ENCODE measurements at places on chromosomes 5 and 9.

- DNase-seq: no peak
Observed at GRCh38 chr9:2725898-2726649, 8.8 kb downstream of the KCNV2 start.

GRCh38 chr5:168315416-168316138, 24.1 kb downstream of the WWC1 start:
- DNase-seq: no peak

DNA sequence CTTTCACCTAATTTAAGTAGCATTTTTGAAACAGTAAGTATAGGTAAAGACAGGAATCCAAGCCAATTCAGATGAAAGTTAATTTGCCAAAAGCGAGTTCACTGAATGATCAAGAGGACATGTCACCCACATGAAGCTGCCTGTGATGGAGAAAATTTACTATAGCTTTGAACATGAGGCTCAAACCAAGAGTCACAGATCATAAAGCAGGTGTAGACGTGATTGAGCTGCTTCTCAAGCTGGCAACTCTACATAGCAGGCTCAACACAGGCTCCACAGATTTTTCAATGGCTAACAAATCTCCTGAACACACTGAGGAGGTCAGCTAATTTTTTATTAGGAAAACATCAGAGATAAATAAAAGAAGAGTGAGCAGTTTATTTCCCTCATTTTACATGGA, 173.7 kb downstream of the FAM114A2 start:
- DNase-seq: no peak

DNA sequence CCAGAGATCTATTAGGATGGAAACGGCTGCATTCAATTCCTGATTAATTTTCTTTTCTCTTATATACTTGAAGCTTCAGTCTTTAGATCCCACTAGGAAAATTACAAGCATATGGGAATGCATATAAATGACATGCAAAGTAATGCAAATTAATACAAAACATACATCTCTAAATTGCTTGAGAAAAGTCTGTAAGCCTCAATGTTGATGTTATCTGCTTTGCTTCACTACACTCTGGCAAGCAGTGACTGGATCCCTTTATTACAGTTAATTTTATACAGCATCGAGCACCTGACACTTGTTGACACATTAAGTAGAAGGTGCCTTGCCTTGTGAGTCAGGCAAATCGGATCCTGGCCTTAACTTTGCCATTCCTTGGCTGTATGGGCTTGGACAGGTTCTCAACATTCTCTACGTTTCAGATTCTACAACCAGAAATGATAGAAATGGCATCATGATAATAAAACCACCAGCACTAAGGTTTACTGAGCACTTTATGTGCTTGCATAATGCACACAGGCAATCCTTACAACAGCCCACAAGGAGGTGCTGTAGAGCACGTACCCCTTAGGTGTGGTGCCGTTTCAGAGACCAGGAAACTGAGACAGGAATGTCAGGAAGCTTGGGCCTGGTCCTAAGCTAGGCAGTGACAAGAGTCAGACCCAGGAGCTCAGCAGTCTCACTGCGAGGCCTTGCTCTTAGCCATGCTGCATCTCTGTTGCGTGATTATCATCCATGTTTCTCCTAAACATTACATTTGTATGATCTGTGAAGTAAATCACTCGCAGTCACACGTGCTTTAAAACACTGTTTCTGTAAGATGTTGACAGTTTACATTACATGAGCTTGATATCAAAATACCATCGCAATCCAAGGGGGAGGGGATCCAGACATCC, 2.7 kb downstream of the GCNT4 start:
- peak; percentile 70 for DNase-seq

- no peak for DNase-seq
Observed at GRCh38 chr9:114100536-114100935, 1.4 kb upstream of the KIF12 start.

DNA sequence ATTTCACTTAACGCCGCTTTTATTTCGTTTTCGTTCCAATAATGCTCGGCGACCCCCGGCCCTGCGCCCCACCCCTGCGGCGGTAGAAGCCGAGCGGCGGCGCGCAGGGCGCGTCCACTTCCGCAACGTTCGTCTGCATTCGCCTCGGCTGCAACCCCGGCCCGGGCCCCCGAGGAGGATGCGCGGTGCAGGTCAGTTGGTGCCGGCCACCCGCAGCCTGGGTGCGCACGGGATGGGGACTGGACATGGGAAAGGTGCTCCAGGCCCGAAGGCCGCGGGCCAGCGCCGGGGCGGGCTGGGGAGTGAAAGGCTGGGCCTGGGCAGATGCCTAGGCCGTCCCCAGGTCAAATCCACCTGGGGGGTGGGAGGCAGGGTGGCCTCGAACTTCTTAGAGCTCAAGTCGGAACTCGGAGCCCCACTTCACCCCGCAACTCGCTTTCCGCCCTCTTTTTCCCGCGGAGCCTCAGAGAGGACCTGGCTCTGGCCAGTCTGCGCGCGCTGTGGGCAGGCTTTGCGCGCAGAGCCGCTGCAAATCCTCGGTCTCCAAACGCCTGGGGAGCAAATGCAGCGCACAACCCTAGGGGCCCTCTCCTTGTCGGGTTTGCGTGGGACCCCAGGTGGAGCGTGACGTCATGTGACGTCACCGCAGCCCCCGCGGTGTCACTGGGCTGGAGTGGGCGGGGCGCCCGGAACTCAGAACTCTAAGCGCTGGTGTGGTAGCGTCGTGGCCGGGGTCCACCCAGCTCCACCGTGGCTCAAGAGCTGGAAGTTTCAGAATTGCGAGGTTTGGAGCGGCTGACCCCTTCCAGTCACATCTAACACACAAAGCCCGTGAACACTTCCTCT, 3.3 kb downstream of the TLX3 start:
- DNase-seq: no peak

DNA sequence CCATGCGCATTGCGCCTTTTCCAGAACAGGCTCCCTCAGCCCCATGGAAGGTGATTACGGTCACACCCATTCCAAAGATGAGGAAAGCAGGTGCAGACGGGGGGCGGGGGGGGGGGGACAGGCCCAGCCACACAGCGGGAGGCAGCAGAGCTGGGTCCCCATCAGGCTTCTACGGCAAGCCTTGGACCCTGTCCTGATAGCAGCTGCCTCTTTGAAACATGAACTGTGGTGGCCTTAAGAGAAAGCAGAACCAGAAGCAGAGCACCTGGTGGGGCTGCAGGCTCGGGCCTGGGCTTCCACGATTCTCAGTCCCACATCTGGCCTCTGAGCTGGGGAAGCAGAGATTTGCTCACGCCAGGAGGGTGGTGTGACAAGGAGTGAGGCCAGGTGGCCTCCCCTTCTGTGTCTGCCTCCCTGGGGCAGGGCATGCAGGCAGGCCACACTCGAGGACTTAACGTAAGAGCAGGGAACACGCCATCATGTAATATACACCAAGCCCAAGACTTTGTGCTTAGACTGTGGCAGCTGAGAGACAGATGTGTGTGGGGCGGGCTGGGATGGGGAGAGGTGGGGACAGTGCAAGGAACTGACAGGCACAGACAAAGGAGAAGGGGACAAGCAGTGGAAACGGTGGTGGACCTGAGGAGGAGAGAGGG, 14.2 kb upstream of the PHYKPL start:
- DNase-seq: no peak

GRCh38 chr9:137951597-137952490, 74.3 kb downstream of the CACNA1B start:
- DNase-seq: no peak

- DNase-seq: no peak
Observed at GRCh38 chr5:61053937-61054336, 108.3 kb downstream of the SMIM15 start.

DNA sequence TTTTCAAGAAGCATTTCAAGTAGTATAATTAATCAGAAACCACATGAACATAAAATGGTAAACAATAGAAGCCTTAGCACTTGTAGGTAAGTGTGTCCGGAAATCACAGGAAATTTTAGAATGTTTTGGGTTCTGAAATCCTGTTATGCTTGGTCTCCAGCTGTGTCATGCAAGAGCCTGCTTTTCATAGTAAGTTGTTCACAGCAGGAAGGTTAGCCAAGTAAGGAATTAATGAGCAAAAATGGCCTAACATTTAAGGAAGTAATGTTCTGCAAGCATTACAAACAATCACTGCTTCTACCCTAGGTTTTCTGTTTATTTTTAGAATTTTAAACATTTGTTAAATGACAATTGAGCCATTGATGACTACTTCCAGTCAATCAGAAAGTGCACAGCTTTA, 669.5 kb downstream of the SLCO4C1 start:
- no peak for DNase-seq

- DNase-seq: no peak
Observed at GRCh38 chr5:143172739-143173138, 230.7 kb downstream of the NR3C1 start.

- DNase-seq: no peak
Observed at GRCh38 chr9:121373011-121373729, 3.1 kb upstream of the STOM start.

- DNase-seq: no peak
Observed at GRCh38 chr5:169494383-169494935, 89.1 kb upstream of the SPDL1 start.

GRCh38 chr5:157108976-157109375, at the start of gene HAVCR2:
TSS of gene HAVCR2 (minus strand) at chr5:157109044. CDS start at chr5:157108983, 61 bp downstream.
- DNase-seq: no peak

DNA sequence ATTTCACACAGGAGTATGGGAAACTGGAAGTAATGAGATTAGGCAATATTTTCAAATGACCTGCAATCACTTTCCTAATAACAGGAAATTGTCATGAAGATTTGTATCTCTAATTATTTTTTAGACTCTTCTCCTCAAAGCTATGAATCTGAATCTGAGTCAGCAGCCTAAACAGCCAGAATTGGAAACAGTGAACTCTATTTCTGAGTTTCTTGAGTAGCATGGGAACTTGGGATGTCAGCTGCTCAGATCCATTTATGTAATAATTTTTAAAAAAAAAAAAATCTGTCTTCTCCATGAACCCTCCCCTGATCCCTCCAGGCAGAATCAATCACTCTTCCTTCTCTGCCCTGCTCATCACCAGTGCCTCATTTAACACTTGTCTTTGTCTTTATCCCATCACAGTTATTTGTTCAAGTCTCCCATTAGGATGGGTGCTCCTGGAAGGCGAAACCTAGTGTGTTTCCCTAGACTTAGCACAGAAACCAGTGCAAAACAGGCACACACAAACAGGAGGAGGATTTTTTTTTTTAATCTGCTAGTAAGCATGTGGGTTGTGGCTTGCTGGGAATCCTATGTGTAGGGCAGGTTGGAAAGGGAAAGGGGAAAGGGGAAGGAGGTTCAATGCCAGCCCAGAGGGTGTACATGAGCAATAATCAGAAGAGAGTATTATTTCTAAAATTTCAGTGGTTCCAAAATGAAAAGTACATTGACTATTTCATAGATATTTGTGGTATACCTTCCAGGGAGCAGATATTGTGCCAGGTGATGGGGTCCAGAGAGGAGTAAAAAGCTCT, 186.8 kb downstream of the TTLL11 start:
- DNase-seq: no peak

GRCh38 chr5:35158622-35159369, 71.5 kb downstream of the PRLR start:
- DNase-seq: no peak

- DNase-seq: no peak
Observed at GRCh38 chr5:176157656-176158055, 80.6 kb upstream of the SIMC1 start.

- DNase-seq: peak; percentile 46
Observed at GRCh38 chr5:92909602-92909962, 671.4 kb downstream of the NR2F1-AS1 start.
